Dermis microvascular lymphatic vessel endothelial cell (primary cell): ENCODE measurements at places on chromosomes 6 and 20.

GRCh38 chr20:63319164-63320040 is 26.4 kb downstream of the COL20A1 start:
- DNase-seq = no peak

- no peak for DNase-seq
These were observed 119.8 kb downstream of the COL12A1 start for GRCh38 chr6:75085931-75086635.

DNA sequence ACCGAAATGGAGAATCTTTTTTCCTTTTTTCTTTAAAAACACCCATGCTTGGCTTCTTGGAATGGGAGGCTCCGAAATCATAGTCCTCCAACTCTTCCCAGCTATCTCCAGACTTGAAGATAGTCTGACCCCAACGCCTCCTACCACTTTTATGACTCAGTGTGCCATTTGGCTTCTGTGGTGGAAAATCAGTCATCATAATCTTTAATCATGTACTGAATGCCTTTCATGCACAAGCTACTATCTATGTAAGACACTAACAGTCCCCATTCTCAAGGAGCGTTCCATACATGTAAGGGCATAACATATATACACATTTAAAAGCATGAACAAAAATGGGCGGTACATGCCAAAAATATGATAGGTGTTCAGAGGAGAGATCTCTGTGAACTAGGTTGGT is 44.1 kb downstream of the TMEM14B start:
- no peak for DNase-seq

DNA sequence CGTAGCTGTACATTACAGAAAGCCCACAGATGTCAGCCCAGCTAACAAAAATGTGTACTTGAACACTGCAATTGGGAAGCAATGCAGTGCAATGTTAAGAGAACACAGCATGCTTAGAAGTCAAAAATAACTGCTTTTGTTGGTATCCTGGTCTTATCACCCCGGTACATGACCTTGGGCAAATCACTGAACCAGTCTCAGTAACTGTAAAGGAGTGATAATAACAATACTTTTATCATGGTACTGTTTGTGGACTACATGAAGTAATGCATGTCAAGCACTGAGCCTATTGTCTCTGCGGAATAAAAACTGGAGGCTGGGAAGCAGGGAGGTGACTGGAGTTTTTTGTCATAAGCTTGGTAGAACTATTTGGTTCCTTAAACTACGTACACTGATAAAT is 44.7 kb upstream of the SPDEF start:
- DNase-seq = no peak

GRCh38 chr20:49037962-49038387 is 8.1 kb upstream of the CSE1L start:
- no peak for DNase-seq
